Liver (tissue), 10 donors: ENCODE measurements at places on chromosomes 16 and 17.
A peak's percentile ranks its signal among the peaks of the same experiment; 100 is the strongest.

DNA sequence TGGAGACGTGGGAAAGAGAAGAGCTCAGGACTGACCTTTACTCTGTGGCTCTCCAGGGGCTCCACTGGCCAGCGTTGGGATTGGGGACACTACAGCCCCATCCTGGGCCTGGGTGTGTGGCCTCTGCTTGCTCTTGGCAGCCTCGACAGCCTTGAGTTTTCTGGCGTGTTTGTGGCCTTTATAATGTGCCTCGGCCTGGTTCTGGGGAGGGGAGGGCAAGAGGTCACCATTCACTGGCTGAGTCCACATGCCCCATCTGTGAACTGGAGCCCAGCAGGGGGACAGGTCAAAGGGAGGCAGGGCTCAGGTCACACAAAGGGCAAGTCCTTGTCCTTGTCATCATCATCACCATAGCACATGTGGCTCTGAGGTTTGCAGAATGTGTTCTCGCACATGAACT is 11.7 kb downstream of the NKIRAS2 start:
- DNase-seq = no peak

DNA sequence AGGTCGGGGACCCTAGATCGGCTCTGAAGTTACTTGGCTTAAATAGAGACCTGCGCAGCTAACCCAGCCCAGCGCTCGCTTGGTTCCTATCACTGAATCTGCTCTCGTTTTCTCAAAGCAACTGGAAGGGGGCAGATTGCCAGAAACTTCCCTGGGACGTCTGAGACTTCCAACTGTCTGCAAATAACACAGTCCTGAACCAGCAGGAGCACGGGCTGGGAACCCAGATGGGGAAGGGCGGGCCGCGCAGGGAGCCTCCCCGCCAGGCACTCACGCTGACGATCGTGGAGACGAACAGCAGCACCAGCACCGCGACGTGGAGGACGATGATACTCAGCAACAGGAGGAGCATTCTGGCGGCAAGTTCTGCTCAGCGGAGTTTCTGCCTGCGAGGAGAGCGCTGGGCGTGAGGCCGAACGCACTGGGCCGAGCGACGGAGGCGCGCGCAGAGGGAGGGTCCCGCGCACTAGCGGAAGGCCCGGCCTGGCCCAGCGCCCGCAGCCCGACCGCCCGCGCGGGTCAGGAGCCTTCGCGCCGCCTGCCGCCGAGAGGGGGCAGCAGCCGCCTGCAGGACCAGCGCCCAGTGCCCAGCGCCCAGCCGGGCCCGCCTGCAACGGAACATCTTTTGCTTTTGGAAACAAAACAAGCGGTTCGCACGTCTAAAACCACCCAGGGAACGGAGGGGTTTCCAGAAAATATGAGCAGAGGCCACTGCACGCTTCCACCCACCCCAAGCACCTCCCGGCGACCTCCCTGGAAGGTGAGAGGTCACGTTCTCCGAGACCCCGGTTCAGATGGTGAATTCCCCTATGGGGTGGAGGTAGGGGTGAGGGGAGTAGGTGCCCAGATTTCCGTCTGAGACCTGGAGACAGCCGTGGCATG is 4.5 kb downstream of the PMP22 start:
- peak; percentile 84 for DNase-seq

GRCh38 chr16:9134306-9134705 is 42.9 kb downstream of the HAPSTR1 start:
- no peak for DNase-seq

DNA sequence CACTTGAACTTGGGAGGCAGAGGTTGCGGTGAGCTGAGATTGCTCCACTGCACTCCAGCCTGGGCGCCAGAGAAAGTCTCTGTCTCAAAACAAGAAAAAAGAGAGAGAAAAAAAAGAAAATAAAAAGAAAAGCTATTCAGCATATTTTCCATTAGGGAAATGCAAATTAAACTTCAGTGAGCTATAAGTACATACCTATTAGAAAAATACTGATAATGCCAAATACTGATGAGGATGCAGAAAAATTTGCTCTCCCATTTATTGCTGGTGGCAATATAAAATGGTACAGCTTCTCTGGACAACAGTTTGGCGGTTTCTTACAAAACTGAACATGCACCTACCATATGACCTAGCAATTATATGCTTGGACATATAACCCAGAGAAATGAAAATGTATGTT is 9.8 kb downstream of the KRT10 start:
- no peak for DNase-seq

GRCh38 chr17:19386051-19386929 is 700 bp downstream of the MFAP4 start:
- DNase-seq = no peak

DNA sequence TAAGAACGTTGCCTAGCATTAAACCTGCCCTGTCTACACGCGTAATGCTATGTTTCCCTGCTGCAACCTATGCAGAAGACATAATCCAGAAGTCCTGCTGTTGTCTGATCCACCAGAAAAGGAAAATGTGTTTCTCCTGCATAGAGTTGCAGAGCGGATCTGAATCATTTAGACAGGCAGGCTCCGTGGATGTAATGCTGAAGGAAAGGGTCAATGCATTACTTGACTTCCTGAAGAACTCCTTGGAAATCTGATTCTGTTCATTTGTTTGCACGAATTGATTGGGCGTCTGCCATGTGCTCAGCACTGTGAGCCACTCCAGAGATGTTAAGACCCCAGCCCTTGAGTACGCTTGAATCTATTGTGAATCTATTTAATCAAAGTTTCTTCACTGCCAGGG is 83.4 kb downstream of the FOXL1 start:
- no peak for DNase-seq

DNA sequence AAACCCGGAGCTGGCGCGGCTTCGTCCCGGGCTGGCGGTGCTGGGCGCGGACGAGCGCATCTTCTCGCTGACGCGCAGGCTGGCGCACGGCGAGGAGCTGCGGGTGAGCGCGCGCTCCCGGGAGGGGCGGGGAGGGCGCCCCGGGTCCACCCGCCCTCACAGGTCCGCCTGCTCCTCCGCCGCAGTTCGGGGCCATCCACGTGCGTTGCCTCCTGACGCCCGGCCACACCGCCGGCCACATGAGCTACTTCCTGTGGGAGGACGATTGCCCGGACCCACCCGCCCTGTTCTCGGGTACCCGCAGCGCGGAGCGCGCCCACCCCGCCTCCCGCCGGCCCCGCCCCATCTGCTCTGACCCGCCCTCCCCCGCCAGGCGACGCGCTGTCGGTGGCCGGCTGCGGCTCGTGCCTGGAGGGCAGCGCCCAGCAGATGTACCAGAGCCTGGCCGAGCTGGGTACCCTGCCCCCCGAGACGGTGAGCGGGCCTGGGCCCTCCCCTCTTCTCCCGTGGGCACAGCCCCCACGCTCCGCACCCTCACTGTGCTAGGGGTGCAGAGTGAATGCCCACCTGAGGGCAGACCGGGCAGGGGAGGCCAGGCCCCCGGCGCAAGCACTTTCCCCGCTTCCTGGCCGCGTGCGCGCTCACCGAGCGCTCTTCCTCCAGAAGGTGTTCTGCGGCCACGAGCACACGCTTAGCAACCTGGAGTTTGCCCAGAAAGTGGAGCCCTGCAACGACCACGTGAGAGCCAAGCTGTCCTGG is 1.4 kb downstream of the HAGHL start:
- peak; percentile 69 for DNase-seq

- no peak for DNase-seq
Observed at GRCh38 chr17:72530454-72530853, 409.6 kb downstream of the SOX9 start.
